Cardiac muscle cell (in vitro differentiated cells and primary cell): ENCODE measurements at places on chromosomes 3 and 15. TPM values are rescaled to one million over a fixed set of nuclear protein-coding genes. Genes with fewer than 3 reads are reported as not detected.

The SERPINI2 gene
- total RNA-seq = 0.57 TPM in 1 of 2 replicates, not detected in the other

The PYGO1 gene
- total RNA-seq = 7.3 and 10.7 TPM in 2 replicates

The FBXO40 gene
- total RNA-seq = 7.3 and 18.0 TPM in 2 replicates

The SLCO2A1 gene
- total RNA-seq = 0.49 and 5.1 TPM in 2 replicates

The GP9 gene
- not detected in 2 replicates for total RNA-seq

The PDHB gene
- total RNA-seq = 260 and 584 TPM in 2 replicates

The LRRIQ4 gene
- total RNA-seq = 0.15 TPM in 1 of 2 replicates, not detected in the other
